ENCODE measurements at places on chromosomes 2 and 18. TPM values are rescaled to one million over a fixed set of nuclear protein-coding genes. Genes with fewer than 3 reads are reported as not detected.

GRCh38 chr2:15649561-15650255 is 58.0 kb downstream of the DDX1 start:
- no peak overlapping the region for H3K27ac ChIP-seq
- H3K36me3 ChIP-seq, result no peaks in the 10 kb centered on the region
- H3K4me3 ChIP-seq, result no peak overlapping the region
- DNase-seq, result no peak
- no peaks in the 10 kb centered on the region for H3K27me3 ChIP-seq
- no peaks in the 10 kb centered on the region for H3K4me1 ChIP-seq

- H3K36me3 ChIP-seq, result no peaks in the 10 kb centered on the region
- no peak overlapping the region for H3K4me3 ChIP-seq
- H3K27ac ChIP-seq, result no peak overlapping the region
- H3K4me1 ChIP-seq, result no peaks in the 10 kb centered on the region
These were observed 791.1 kb upstream of the SOX11 start for GRCh38 chr2:4900861-4901770.

DNA sequence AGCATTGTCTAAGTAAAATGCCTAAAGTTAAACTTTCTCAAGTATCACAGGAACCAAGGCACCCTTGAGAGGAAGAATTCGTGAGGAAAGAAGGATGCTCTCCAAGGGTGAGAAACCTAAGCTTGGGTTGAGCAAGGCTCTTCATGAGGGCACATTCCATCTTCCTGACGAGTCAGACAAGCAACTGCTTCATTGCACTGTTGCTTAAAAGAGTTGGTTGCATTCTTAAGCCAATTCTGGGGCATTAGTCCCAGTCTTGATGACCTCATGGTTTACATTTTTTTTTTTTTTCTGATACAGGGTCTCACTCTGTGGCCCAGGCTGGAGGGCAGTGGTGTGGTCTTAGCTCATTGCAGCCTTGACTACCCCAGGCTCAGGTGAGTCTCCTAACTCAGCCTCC is 237.5 kb downstream of the ACTR3 start:
- no peak overlapping the region for H3K27ac ChIP-seq
- H3K27me3 ChIP-seq, result no peaks in the 10 kb centered on the region
- H3K4me1 ChIP-seq, result no peaks in the 10 kb centered on the region
- no peak overlapping the region for H3K4me3 ChIP-seq

- DNase-seq, result no peak
- H3K27me3 ChIP-seq, result no peaks in the 10 kb centered on the region
- H3K36me3 ChIP-seq, result no peaks in the 10 kb centered on the region
- H3K4me3 ChIP-seq, result no peak overlapping the region
- no peaks in the 10 kb centered on the region for H3K4me1 ChIP-seq
These were observed 451.4 kb upstream of the ST6GAL2 start for GRCh38 chr2:107337209-107337898.

DNA sequence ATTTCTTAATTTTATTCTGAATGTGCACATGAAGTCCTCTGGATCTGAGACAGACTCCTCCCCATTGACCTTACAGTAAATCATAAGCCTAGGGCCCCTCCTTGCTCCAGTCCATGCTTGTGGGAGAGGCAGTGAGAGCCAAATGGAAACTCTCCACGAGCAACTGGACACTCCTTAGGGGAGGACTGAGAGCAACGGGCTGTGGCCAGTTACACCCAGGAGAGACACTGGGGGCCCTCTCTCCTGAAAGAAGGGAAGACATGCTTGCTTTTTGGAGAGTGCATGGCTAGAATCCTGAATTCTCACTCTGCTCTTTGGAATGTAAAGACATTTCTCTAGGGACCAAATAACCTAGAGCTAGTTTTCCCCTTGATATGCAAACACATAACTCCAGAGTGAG is 49.0 kb upstream of the BIN1 start:
- no peak overlapping the region for H3K27ac ChIP-seq
- peak; percentile 31 for DNase-seq
- H3K4me3 ChIP-seq, result no peak overlapping the region
- no peaks in the 10 kb centered on the region for H3K27me3 ChIP-seq
- H3K36me3 ChIP-seq, result no peaks in the 10 kb centered on the region

DNA sequence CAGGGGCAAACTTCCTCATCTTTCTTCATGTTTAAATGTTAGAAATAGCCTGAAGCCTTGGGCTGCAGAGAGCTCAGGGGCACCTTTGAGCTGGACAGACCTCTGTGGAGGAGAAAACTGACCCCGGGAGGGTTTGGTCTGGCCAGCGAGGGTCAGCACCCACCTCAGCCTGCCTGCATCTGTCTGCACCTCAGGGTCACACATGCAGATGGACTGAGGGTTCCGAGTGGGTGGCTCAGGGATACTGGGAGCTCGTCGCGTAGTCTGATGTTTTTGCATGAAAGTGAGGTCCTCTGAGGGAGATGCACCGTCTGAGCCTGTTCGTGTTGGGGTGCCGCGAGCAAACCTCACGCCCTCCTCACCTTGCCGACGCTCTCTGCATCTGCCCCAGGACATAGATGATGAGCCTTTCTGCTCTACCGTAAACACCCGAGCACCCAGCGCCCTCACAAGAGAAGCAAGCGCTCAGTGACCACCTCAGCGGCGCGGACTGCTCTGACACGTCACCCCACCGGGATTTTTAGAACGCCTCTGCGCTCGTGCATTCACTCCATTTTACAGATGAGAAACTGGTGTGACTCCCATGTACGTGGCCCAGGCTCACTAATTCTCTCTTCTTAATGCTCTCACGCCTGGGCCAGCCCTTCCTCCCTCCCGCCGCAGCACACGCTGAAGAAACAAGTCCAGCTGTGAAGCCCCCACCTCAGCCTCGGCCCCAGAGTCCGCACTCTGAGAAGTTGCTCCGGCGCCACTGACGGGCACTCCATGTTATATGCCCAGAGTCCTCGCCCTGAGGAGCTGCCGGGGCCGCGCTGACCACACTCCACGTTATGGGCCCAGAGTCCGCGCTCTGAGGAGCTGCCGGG is 9.5 kb downstream of the KCNG2 start:
- no peak overlapping the region for H3K4me3 ChIP-seq
- H3K4me1 ChIP-seq, result no peaks in the 10 kb centered on the region
- H3K27me3 ChIP-seq, result no peaks in the 10 kb centered on the region
- no peaks in the 10 kb centered on the region for H3K36me3 ChIP-seq
- no peak for DNase-seq
- no peak overlapping the region for H3K27ac ChIP-seq

GRCh38 chr2:160918906-160919503 is 241.2 kb upstream of the TANK start:
- DNase-seq, result peak; percentile 31
- H3K27me3 ChIP-seq, result no peaks in the 10 kb centered on the region
- H3K4me3 ChIP-seq, result no peak overlapping the region
- no peak overlapping the region for H3K27ac ChIP-seq
- H3K4me1 ChIP-seq, result no peaks in the 10 kb centered on the region
- H3K36me3 ChIP-seq, result no peaks in the 10 kb centered on the region

Gene SCTR
- 0.27 TPM for total RNA-seq

Gene IL1B
- total RNA-seq, result 1.6 TPM

Gene CYP26B1
- 1.0 TPM for total RNA-seq

Gene SANBR
- 11.1 TPM for total RNA-seq

Gene SFT2D3
- 7.5 TPM for total RNA-seq

Gene UPP2
- not detected for total RNA-seq

All from colonic mucosa (tissue), 4 donors.